ENCODE measurements at places on chromosomes 16 and 17. TPM values are rescaled to one million over a fixed set of nuclear protein-coding genes. Genes with fewer than 3 reads are reported as not detected.

DNA sequence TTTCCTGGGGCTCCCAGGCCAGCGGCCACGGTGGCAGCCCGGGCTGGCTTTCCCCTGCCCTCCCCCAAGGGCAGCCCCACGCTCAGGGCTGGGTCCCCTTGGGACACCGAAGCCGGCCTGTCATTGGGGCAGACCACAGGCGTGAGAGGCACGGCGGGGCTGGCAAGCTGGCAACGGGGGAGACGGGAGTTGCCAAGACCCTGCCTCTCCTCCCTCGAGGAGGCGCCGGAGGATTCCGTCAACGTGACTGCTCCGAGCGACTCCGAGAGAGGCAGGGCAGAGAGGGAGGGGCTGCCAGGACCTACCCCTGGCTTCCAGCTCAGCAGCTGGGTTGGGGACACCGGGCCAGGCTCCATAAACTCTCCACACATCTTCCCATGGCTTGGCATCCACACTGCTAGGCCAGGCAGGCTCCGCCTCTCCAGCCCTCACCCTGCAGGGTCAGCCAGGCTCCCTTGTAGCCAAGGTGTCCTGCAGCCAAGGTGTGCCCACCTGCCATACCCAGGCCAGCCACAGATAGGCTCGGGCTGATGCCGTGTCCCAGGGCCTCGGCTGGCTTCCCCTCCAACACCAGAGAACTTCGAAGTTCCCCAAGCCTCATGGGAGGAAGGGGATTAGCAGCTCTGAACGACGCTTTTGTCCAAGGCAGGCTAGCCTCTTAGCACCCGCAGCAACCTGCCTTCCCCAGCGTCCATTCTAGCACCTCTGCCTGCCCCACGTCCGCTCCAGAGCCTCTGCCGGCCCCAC, 25.5 kb downstream of the TIMM22 start:
- no peak for DNase-seq

DNA sequence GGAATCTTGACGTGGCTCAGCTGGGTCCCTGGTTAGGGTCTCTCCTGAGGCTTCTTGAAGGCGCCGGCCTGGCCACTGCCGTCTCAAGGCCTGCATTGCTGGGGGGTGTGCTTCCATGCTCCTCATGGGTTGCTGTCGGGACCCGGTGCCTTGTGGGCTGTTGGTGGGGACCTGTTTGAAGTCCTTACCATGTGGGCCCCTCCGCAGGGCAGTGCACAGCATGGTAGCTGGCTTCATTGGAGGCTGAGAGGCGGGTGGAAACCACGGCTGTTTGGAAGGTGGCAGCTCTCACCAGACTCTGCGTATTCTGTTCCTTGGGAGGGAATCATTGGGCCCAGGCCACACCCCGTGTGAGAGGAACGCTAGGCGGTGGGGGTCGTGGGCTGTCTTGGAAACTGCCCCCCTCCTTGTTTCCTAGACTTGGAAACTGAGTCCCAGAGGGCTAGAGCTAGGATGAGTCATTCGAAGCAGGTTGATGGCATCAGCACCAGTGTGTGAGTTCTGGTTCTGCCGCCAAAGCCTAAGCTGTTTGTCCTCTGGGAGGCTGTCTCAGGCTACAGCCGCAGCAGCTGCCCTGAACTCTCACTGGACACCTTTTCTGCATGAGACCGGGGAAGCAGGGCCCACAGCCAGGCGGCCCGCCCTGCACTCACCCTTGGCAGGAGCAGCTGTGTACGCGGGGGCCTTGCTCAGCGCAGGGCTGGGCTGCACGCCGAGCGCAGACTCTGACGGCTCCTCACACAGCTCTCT, 35.2 kb downstream of the ZNF750 start:
- DNase-seq, result no peak

DNA sequence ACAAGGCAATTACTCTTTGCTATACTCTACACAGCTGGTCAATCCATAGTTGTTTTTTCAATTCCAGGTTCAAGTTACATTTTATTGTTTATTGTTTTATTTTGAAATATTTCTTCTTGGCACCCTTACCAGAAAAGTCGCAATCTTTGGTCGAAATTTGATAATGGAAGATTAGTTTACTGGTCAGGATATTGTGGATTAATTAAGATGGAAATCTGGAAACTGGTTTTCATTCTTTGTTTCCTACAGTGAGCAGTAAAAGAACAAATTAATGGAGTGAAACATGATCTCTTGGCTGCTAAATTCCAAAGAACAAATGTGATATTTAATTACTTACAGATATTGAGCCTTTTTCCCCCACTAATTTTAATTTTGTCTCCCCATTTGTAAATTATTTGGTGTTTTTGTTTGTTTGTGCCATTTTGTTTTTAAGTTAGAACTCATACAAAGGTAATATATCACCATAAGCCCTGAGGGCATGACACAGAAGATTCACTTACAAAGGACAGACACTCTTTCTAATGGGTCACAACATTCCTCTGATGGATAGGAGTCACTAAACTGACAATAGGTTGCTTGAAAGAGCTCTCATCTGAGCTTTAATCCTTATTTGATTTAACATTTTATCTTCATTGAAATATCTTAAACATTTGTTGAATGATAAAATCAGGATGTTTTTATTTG, 700.2 kb downstream of the KCNJ2 start:
- no peak for DNase-seq

DNA sequence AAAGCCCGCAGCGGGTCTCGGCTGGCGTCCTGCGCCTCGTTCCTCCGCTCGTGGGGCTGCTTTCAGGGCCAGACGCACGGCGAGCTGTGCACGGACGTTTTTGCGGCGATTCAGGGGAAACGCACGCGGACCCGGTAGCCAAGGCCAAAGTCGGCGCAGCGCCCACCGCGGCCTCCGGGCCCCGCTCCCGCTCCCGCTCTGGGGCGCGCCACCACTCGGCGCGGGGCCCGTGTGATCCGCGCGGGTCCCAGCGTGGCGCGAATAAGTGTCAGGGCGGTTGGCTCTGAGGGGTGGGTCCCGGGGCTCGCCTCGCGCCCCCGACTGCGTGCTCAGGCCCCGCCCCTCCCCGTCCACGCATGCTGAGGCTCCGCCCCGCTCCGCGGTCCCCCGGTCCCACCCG, 694 bp upstream of the TBCD start:
- DNase-seq, result peak; percentile 78

DNA sequence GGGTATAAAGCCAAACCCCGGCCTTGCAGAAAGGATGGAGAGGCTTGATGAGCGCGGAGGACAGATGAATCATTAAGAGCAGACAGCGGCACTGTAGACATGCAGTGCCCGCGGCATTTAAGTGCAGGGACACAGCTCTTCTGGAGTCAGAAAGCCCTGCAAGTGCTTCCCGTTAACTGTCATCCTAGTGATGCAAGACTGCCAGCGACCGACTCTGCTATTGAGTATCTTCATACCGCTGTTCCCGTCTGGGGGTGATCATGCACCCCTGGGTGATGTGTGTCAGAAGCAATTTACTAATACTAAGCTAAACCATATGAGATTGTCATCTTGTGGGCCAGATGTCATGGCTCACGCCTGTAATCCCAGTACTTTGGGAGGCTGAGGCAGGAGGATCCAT, 101.0 kb downstream of the ABCC6 start:
- no peak for DNase-seq

- DNase-seq, result no peak
Measured at GRCh38 chr16:71216714-71217113, 13.8 kb downstream of the HYDIN start.

DNA sequence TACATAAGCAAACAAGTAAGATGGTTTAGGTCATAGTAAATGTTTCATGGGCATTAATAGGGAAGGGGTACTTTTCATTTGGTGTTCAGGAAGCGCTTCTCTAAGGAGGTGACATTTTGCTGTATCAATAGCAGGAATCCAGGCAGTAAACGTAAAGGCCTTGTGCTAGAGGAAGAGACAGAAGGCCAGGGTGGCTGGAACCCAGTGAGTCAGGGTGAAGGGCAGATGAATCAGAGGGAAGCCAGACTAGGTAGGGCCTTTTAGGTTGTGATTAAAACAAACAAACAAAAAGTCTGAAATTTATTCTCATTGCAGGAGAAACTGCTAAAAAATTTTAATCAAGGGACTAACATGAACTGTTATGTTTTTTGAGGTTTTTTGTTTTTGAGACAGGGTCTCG, 6.5 kb downstream of the BMERB1 start:
- DNase-seq, result no peak

DNA sequence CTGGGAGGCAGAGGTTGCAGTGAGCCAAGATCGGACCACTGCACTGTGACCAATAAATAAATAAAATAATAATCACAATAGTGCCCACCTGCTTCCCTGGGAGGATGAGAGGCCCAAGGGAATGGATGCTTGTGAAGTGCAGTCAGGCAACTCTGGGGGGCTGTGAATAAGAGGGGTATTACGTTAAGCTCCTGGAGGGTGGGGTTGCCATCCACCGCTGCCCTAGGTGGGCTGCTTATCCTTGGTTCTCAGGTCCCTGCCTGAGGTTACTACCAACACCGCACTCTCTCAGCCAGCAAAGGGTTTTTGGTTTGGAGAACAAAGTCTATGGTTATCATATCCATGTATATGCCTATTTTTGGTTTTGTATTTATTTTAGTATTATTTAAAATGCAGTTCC, 48.6 kb upstream of the CBFA2T3 start:
- no peak for DNase-seq

DNA sequence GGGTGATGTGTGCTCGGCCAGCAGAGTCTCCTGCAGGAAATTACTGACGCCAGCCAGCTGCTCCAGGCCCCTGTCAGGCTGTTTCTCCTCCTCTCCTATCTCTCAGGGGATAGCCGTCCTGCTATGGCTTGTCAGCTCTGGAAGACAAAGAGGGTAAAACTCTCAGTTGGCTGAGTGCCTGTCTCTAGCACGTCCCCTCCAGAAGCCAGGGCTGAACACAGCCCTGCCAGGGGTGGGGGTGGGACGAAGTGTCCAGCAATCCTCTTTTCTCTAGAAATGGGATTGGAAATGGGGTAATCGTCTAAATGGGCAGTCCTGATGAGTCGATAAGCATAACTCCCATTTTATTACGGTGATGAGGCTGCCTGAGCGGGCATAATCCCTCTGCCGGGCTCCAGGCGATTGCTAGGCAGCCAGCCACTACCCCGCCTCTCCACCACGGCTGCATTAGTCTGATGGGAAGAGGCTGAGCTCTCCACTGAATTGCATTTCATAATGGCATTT, 89.1 kb upstream of the GNAO1 start:
- DNase-seq, result no peak

DNA sequence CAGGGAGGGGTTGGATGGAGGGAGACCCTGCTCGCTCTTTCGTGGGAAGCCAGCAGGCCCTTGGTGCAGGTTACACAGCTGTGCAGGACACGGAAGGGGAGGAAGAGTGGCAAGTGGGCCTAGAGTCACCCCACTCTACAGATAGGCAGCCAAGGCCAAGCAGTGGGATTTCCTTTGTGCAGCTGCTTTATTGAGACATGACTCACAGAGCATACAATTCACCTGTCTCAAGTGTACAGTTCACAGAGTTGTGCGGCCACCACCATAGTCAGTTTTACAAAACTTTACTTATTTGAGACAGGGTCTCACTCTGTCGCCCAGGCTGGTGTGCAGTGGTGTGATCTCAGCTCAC, 91.2 kb upstream of the CIBAR2 start:
- DNase-seq, result no peak

CHCT1 gene
- total RNA-seq, result not detected

BICDL2 gene
- 14.3 TPM for total RNA-seq

GP2 gene
- not detected for total RNA-seq

Measured in H1 (cell line).